ENCODE measurements at places on chromosomes 11 and 22. TPM values are rescaled to one million over a fixed set of nuclear protein-coding genes. Genes with fewer than 3 reads are reported as not detected.

The AMBRA1 gene
- total RNA-seq: 27.8 TPM

The CFAP300 gene
- 1.6 TPM for total RNA-seq

- no peak for DNase-seq
Measured at GRCh38 chr22:48145738-48146137, 1383.3 kb downstream of the TBC1D22A start.

The MOV10L1 gene
- 1.0 TPM for total RNA-seq

The GAL3ST1 gene
- 5.3 TPM for total RNA-seq

The APOBEC3A gene
- 3.7 TPM for total RNA-seq

GRCh38 chr22:30882974-30883533 is 85.5 kb downstream of the MORC2 start:
- no peak for DNase-seq

DNA sequence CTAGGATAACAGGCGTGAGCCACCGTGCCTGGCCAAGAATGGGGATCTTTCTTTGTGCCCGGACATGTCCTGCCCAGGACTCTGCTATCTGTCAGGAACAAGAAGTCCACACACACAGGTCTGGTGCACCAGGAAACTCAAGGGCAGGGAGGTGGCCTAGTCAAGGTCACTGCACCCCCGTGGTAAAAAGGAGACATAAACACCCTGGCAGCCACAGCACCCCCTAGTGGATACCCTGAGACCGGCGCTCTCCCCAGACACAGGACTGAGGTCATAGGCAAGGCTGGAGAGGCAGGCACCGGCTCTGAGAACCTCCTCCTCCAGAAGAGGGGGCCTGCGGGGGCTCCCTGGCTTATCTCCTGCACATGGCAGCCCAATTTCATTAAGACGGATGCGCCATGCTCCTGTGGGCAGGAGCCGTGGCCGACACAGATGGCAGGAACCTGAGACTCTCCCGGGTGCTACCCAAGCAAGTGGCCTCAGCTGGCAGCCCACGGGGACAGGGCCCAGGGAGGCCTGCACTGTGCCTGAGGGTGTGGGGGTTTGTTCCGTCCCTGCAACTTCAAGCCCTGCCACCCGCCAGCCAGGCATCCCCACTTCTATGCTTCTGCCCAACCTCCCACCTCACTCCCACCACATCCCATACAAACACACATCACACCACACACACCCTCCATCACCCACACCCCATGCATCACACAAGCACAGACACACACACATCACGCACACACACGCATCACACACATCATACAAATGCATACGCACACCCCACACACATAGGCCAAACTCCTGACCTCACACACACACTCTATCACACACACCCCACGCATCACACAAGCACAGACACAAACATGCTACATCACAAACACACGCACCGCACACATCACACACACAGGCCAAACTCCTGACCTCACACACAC is 19.6 kb downstream of the MACROD1 start:
- no peak for DNase-seq

DNA sequence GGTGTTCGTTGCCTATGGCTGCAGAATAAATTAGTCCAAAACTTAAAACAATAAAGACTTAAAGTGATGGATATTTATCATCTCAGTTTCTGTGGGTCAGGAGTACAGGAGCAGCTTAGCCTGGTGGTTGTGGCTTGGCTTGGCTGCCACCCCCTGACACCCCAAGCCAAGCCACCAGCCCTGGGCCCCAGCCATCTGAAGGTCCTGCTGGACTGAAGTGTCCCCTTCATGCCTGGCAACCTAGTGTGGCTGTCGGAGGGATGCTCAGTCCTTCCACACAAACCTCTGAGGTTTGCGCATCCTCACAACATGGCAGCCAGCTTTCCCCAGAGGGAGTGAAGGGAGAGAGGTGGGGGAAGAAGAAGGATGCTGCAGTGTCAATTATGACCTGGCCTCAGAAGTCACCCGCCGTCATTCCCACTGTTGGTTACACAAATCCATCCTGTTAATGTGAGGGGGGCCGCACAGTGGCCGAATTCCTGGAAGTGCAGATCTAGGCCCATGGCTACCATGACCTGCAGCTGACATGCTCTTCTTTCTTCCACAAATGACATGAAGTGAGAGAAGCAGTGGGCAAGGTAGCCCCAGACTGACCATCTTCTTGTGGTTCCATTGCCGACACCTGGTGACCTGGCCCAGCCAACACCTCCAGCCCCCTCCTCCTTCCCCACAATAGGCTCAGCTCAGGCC is 31.1 kb downstream of the IGF2 start:
- DNase-seq: no peak

The LGALS1 gene
- 1,436 TPM for total RNA-seq

DNA sequence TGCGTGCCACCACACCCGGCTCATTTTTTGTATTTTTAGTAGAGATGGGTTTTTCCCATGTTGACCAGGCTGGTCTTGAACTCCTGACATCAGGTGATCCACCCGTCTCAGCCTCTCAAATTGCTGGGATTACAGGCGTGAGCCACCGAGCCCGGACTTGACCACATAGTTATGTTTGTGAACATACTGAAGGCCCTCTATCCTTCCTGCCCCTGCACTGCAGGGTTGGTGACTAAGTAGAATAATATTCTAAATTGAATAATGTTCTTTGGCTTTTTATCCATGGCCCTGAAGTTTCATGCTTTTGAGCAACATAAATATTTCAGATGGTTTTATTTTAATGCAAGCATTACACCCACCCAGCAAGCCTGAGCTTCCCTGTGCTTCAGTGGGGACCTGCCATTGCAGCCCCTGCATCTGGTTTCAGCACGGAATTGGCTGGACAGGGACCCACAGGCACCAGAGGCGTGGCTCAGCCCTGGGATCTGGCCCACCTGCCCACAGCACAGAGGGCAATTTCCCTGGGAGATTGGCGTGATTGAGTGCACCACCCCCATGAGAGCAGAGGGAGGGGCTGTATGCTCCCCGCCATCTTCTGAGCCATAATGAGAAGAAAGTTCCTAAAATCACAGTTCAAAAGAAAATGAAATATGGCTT is 460.5 kb downstream of the BRD1 start:
- peak; percentile 19 for DNase-seq

DNA sequence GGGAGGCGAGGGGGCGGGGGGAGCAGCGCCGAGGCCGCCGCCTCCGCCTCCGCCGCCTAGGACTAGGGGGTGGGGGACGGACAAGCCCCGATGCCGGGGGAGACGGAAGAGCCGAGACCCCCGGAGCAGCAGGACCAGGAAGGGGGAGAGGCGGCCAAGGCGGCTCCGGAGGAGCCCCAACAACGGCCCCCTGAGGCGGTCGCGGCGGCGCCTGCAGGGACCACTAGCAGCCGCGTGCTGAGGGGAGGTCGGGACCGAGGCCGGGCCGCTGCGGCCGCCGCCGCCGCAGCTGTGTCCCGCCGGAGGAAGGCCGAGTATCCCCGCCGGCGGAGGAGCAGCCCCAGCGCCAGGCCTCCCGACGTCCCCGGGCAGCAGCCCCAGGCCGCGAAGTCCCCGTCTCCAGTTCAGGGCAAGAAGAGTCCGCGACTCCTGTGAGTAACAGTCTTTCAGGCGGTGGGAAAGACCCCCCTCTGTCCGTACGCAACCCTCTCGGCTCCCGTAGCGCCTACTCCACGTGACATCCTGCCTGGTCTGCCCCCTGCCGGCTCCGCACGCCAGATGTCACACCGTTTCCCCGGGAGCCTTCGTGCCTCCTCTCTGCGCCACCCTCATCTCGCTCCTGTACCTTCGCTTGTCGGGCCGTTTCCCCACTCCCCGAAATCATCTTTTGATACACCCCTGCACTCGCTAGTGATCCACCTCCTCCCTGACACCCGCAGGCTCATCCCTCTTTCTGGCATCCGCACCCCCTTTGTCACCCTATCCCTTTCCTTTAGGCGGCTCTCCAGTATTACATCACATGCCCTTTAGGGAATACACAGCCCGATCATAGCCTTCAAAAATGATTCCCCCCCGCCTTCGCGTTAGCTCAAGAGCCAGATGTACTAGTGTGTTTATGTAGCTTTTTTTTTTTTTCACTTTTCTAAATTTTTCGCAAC is 598 bp downstream of the ZFP91 start:
- DNase-seq: peak; percentile 97

GRCh38 chr22:49672014-49672516 is 155.6 kb downstream of the BRD1 start:
- peak; percentile 44 for DNase-seq

- no peak for DNase-seq
Measured at GRCh38 chr11:14954581-14954980, 17.6 kb downstream of the CALCA start.

- no peak for DNase-seq
Measured at GRCh38 chr11:126034039-126034932, 28.4 kb downstream of the CDON start.

The ADAMTS8 gene
- total RNA-seq: 23.6 TPM

- DNase-seq: no peak
Measured at GRCh38 chr11:60511393-60511792, 3.8 kb upstream of the MS4A13 start.

- DNase-seq: peak; percentile 15
Measured at GRCh38 chr11:19766206-19766605, 53.6 kb downstream of the NAV2 start.

DNA sequence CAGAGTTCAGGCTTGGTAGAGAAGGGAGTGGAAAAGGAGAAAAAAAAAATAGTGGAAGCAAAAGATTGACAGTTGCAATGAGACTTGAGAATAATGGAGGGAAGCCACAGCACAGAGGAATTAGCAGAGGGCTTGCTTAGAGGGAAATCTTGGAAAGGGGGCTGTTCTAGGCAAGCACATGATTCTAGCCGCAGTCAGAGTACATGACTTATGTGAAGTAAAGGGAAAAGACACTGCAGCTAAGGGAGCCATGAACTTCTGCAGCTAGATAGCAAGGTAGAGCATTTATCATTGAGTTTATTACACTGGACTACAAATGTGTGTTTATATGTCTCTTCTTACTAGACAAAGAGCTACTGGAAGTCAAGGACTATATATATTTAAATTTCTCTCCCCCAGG is 144.0 kb upstream of the OPCML start:
- no peak for DNase-seq

GRCh38 chr22:42319386-42319785 is 48.9 kb upstream of the TCF20 start:
- no peak for DNase-seq

- DNase-seq: no peak
Measured at GRCh38 chr11:76566811-76567210, 103.7 kb downstream of the LRRC32 start.

Data from tongue (tissue), 3 donors.